ENCODE measurements at places on chromosomes 5 and 9.

DNA sequence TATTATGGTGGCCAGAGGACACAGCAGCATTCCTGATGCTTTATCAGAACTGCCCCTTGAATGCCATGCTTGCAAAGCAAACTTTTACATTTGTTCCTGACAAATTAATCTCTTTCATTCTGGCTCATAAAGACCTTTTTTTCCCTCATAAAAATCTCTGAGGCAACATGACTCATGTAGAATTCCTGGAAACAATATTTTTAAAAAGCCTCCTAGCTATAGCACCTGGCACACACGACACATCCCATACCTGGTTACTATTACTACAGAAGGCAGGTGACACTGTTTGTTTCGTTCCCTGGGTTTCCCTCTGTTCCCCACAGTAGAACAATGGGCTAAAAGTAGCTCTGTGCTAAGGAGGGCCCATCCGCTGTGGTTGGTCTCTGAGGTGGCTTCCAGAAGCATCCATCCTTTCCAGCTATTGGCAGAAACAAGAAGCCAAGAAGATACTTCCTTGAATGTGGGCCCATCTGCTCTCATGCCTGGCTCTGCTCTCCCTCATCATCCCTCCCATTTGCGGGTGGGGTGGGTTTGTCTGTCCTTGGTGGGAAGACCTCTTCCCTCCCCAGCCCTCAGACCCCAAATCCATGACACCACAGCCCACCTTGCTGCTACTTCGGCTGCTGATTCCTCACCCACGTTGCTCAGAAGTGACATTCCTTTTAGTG lies 59.1 kb downstream of the GALNT12 start:
- DNase-seq = no peak

DNA sequence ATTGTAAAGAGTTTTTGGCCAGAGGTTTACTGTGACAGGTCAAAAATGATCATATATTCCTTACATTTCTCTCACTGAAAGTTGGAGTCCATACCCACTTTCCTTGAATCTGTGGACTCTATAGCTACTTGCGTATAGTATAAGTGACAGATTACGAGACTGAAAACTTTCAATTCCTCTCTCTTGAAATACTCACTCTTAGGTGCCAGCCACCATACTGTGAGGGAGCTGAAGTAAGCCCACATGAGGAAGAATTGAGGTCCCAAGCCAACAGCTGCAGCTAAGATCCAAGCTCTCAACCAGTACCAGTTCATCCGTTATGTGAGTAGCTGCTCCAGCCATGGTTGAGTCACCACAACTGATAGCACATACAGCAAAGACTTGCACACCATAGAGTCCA lies 128.1 kb upstream of the FAM174A start:
- no peak for DNase-seq

DNA sequence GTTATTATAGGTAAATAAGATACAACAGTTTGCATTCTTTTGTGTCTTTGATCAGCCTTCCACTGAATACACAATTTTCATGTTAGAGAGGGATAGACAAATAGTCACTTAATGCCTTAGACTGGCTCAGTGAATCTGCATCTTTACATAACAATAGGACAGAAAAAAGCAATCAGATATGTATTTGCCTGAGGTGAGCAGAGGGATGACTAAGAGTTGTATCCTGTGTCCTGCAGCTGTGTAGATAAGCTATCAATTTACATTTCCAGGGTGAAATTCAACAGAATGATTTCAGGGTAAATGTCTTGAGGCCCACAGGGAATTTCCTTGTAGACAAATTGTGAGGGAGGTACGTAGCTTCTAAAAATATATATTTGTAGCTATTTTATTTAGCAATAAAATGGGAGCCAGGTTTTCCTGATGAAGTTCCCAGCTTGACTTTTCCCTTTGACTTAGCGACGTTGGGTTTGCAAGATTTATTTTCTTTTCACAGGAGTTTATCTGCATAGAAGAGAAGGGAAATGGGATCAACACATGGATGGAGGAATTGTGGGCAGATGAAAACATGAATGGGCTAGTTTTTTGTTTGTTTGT lies 586.1 kb upstream of the CDH6 start:
- DNase-seq = peak; percentile 93

GRCh38 chr9:95581900-95582299 lies 65.1 kb upstream of the PTCH1 start:
- no peak for DNase-seq

- no peak for DNase-seq
These were observed 44.9 kb upstream of the SLC12A2 start for GRCh38 chr5:128038643-128039042.

DNA sequence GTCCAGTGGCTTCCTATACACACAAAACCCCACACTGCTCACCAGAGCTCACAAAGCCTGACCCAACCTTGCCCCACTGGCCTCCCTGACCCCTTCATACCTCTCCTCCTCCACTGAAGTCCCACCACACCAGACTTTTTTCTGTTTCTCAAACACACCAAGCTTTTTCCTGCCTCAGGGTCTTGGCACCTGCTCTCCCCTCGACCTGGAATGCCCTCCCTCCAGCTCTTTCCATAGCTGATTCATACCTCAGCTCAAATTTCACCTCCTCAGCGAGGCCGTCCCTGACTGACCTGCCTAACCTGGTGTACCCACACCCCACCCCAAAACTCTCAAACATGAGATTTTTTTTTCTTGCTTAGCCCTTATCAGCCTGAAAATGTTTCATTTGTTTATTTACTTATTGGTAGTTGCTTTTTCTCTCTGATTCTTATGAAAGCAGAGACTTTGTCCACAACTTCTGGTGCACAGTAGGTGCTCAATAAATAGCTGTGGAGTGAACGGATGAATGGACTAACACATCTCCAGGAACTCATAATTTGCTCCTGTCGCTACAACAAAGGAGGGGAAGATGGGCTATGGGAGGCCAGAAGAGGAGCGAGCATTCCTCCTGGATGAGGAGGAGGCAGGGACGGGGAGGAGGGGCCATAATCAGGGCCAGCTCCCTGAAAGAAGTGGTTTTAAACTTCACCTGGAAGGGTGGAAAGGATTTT lies 84.3 kb downstream of the SH3TC2 start:
- no peak for DNase-seq

DNA sequence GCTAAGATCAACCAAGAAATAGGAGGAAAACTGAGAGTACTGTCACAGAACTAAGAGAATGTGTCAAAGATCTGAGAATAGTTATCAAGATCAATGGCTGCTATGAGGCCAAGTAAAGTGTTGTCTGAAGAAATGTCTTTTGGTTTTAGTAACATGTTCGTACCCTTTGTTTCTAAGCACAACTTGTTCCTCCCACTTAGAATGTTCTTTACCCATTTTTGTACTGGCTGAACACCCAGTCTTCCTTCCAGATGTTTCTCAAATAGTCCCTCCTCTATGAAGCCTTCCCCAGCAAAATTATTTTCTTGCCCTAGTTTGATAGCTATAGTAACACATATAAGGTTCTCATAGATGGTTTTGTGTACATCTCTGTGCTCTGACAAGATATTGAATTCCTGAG lies 191.5 kb downstream of the WDR70 start:
- DNase-seq = no peak

DNA sequence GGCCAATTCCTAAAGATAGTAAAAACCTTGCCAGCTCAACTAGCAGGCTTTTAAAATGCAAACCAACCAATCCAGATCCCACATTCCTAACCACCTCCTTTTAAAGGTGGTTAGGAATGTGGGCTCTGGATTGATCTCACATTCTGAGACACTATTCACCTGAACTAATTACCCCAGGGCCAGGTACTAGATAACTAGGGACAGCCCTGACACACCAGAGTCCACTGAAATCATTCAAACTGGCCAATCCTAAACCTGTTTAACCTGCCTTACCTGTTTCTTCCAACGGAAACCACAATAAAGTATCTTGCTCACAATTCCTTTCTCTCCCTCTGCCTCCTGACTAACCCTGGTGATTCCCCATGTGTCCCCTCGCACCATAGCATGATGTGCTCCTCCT lies 168.3 kb upstream of the DMAC1 start:
- DNase-seq = no peak

- no peak for DNase-seq
These were observed 8.3 kb downstream of the NCS1 start for GRCh38 chr9:130180516-130180915.

DNA sequence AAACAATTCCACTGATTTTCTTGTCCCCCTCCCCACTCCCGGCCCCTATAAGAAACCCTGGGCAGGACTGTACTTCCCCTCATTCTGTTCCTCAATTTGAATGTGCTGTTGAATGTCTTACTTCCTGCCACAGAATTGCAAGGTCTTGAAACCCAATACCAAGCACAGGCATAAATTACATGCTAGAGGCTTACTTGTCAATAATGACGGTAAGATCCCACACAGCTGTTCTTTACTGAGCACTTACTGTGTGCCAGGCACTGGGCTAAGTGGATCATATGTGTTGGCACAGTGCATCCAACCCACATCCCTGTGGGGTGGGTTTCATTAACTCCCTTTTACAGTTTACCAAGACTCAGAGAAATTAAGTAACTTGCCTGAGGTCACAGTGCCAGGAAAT lies 63.4 kb downstream of the MVB12B start:
- no peak for DNase-seq

GRCh38 chr5:5353681-5354080 lies 68.8 kb upstream of the ICE1 start:
- DNase-seq = no peak

GRCh38 chr5:7756453-7756852 lies 94.5 kb downstream of the CFAP90 start:
- no peak for DNase-seq

DNA sequence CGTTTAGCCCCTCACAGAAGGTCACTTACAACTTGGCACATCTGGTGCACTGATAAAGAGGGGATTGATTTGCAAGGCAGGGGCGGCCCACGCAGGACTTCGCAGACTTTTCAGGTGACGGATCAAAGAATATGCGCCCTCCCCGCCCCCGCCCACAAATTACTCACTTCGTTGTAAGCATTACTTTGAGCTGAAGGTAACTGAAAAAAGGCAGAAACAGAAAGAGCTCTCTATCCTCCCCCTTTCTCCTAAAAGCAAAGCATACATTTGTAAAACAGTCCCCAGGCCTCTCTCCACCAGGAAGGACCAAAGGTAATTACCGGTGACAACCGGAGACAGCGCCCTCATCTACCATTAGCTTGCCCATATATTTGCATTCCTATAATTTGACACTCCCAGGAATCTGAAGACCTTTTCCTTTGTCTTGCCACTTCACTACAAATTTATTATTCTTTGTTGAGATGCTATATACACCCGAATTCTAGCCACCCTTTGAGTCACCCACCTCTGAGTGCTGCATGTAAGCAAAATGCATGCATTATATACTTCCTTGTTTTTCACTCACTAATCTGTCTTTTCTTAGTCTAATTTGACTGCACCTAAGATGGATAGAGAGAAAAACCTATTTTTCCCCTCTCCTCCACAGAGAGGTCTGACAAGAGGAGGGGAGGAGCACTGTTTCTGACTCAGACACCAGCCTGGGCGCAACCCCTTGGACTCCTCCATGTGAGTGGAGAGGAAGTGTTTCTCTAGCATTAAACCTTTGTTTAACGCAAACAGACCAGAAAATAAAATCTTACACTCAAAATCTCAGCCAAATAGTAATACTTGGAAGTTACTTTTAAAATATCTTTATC lies 74.7 kb upstream of the SPIN1 start:
- no peak for DNase-seq

DNA sequence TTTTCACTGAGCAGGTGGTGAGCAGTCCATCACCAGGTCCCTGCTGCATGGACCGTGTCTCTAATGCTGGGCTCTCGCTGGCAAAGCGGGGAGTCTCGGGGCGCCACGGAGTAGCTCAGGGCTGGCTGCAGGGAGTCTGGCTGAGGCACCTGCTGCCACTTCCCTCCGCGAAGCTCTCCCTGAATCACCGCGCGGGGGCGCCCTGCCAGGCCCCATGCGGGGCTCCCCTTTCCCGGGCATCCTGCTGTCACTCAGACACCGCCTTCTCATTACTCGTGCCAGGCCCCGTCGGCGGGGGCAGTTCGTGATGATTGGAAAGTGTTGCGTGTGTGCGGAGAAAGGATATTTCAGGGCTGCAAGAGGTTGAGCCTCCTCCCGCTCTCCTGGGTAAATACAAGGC lies 335.8 kb downstream of the IRX2 start:
- no peak for DNase-seq

DNA sequence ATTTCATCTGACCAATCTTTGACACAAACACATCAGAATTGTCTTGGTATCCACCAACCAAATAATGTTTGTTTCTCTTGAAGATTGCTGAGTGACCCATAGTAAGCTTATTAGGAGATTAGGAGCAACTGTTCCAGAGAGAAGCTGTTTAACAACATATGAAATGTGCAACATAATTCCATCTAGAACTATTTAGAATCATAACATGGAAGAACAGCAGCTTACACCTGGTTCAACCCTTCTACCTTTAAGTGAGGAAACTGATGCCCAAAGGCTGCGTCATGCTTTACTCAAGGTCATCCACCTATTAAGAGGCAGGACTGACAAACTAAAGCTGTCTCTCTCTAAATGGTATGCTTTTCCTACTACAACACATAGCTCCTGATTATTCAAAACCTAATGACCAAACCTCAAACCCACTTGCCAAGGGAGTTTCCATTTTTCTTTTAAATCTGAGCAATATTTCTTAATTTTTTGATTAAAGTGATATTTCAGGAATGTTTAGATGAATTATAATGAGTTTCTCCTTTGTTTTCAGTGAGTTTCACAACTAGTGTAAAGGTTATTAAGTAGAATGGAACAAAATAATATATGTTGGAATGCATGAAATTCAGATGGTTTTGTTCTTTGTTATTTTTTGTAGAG lies 545.9 kb downstream of the RAB3C start:
- DNase-seq = no peak

GRCh38 chr9:68746525-68746924 lies 41.5 kb downstream of the PIP5K1B start:
- no peak for DNase-seq

GRCh38 chr9:102185962-102186361 lies 447.5 kb upstream of the GRIN3A start:
- DNase-seq = no peak

GRCh38 chr5:170303549-170303948 lies 6.0 kb upstream of the LCP2 start:
- no peak for DNase-seq

- no peak for DNase-seq
These were observed 191.6 kb upstream of the CTNND2 start for GRCh38 chr5:12095808-12096281.

GRCh38 chr5:128641861-128642260 lies 103.8 kb upstream of the FBN2 start:
- DNase-seq = no peak

- no peak for DNase-seq
These were observed 84.8 kb upstream of the PAM start for GRCh38 chr5:102670224-102670836.

GRCh38 chr9:107827304-107827703 lies 337.7 kb upstream of the KLF4 start:
- DNase-seq = no peak

DNA sequence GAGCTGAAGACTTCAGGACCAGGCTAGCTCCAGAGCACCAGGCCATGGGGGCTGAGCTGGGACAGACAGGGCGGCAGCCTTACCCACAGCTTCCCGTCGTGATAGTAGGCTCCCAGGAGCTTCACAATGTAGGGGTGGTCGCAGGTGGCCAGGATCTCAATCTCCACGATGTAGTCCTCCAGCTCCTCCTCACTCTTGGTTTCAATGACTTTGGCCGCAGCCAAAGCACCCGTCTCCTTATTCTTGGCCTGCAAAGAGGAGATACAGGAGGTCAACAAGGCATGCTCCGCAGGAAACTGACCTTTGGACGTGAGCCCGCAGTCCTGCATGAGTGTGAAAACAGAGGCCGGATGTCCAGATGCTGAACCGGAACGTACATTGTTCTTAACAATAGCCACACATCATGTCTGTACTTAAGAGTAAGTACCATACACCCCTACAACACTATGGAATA lies 31.5 kb downstream of the STK10 start:
- no peak for DNase-seq

- DNase-seq = no peak
These were observed 149.7 kb upstream of the SV2C start for GRCh38 chr5:75933489-75933888.
